ENCODE measurements at places on chromosomes 5 and 9.

DNA sequence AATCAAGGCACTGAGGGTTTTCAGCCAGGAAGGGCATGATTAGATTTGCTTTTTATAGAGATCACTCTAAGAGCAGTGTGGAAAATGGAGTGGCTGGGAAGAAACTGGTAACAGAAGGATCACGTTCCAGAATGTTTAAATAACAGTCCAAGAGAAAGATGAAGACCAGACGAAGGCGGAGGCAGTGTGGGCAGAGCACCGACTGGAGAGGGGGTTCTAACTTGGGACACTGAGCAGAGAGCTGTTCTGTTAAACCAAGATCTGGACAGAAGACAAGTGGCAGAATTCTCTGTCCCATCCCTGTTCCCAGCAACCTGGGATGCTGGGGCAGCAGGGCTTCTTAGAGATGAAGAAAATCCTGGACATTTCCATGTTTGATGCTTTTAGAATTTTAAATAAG is 249.1 kb upstream of the NR4A3 start:
- DNase-seq, result no peak

DNA sequence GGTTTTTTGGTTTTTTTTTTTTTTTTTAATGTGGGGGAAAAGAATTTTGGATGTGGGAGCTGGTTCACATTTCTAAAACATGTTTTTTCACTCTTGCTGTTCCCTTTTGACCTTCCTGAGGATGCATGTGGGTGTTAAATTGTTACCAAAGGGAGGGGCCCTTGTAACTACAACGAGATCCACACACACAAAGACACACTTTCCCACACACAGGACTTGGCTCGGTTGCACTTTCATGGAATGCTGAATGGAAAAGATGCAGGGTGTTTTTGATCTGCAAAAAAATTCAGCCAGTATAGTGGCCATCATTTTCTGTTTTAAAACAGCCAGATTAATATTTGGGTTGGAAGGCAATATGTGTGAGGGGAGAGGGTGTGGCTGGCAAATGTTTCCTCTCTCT is 576.9 kb downstream of the EBF1 start:
- no peak for DNase-seq

DNA sequence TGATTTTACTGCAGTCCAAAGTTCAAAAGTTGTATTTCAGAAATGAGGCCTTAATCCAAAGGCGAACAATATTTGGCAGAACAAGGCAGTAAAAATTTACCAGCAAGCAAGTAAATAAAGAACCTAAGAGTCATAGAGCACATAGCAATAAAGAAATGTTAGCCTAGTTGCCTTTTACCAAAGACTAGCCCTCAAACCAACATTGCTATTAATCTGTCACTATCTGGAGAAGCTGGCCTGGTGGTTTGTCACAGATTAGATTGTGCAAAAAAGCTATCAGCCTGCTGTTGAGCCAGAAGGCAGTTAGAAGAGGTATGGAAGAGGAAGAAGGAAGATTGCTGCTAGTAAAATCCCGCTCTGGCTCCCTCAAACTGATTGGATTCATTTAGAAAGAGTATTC is 304.7 kb upstream of the KLF4 start:
- DNase-seq, result no peak

GRCh38 chr9:119802621-119803020 is 433.4 kb upstream of the BRINP1 start:
- DNase-seq, result no peak

DNA sequence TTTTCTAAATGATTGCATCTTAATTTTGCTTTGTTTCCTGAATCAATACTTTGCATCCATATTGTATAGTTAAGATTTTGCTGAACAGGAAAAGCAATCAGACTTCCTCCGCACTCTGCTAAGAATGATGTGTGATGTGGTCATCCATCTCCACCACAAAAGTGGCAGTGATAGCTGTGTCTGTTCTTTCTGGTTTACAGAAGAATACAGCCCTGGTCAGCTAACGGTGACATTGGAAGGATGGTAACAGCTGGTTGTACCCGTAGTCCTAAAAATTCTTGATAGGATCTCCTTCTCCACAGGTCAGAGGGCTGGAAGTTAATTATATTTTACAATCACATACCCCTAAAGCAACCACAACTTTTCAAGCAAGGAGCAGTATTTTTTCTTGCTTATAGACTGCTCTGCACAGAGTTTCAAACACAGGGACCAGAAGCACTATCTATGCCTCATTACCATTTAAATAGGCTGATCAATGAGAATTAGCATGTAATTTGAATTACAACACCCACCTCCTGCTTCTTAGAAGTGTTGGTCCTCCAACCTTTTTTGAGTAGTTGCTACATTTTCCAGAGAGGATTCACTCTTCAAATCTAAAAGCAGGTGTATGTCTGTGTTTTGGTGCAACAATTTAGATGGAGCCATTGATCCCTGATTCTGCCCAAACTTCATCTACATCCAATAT is 1191.9 kb upstream of the NUDT12 start:
- DNase-seq, result no peak

DNA sequence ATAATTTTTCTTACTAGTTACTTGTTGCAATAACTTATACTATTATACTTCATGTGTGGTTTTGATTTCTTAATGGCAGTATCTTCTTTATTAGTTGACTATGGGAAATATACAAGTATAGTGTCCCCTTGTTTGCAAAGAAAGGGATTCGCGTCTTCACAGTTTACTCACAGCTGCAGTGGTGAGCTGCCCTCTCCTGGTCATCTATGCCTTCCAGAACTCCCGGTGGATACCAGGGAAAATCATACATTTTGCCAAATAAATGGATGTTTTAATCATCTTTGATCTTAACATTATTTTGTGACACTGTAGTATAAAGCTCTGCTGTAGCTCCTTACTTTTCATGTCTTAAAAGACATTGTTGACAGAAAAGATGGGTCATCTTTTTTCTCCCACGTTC is 142.0 kb downstream of the ZCCHC7 start:
- no peak for DNase-seq

- DNase-seq, result no peak
These were observed 32.4 kb downstream of the TLE1 start for GRCh38 chr9:81656871-81657337.

All from right renal cortex interstitium (tissue), 3 donors.